ENCODE measurements at places on chromosomes 12 and 14.

DNA sequence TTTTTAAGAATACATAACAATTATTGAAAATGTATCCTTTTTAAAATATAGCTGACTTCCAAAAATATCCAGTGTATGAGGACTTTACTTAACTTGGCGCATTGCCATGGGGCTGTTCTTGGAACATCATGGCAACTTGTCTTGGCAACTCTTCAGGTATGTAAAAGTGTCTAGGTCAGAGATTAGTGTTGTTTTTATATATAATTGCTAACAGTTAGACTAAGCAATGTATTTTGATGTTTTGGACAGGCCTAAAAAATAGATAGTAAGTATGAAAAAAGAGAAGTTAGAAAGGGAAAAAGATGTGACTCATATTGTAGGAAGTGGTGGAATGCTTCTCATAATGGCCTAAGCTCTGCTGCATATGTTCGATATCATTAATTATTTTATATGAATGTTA lies 70.9 kb downstream of the MON2 start:
- DNase-seq = no peak

- DNase-seq = no peak
Measured at GRCh38 chr14:76298896-76299295, 77.0 kb upstream of the ESRRB start.

- no peak for DNase-seq
Measured at GRCh38 chr14:95811813-95812212, 64.8 kb upstream of the TUNAR start.

DNA sequence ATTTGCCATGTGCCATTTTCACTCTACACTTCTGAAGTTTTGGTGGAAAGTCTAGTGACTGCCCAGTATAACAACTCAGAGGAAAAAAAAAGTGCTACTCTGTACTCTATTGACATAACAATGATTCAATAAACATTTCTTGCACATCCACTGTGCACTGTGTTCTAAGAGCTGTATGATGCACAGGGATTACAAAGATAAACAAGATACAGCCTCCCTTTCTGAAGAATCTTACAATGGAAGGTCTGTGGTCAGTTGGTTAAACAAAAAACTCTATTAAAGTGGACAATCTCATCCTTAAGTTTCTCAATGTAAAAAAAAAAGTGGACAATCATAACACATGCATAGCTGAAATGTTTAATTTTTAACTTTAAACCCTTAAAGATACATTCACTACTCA lies 105.7 kb upstream of the RASSF8 start:
- no peak for DNase-seq

- no peak for DNase-seq
Measured at GRCh38 chr12:54650409-54650808, 2.2 kb upstream of the DCD start.

DNA sequence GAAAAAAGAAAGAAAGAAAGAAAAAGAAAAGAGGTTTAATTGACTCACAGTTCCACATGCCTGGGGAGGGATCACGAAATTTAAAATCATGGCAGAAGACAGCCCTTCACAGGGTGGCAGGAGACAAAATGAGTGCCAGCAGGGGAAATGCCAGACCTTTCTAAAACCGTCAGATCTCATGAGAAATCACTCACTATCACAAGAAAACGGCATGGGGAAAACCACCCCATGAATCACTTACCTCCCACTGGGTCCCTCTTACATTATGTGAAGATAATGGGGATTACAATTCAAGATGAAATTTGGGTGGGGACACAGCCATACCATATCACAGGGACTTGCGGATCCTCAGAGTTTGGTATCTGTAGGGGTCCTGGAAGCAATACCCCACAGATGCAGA lies 16.3 kb upstream of the EGLN3 start:
- DNase-seq = no peak

DNA sequence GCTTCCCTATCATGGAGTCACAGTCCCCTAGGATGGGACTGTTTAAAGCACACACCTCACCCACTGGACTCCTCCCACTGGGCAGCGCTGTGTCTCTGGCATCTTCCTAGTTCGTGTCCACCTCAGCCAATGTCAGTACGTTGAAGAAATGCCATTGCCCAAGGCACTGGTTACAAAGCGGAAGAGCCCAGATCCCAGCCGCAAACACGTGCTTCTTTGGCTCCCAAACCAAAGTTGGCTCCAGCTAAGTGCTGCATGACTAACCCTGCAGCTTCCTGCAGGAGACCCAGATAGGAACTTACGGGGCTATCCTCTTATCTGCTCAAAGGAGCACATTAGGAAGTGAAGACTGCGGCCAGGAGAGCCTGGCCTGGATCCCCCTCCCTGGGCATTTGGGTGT lies 9.3 kb downstream of the SYNE3 start:
- no peak for DNase-seq

- no peak for DNase-seq
Measured at GRCh38 chr12:46219877-46220655, 48.8 kb downstream of the SLC38A1 start.

- DNase-seq = no peak
Measured at GRCh38 chr12:101962486-101962885, 85.1 kb downstream of the DRAM1 start.

DNA sequence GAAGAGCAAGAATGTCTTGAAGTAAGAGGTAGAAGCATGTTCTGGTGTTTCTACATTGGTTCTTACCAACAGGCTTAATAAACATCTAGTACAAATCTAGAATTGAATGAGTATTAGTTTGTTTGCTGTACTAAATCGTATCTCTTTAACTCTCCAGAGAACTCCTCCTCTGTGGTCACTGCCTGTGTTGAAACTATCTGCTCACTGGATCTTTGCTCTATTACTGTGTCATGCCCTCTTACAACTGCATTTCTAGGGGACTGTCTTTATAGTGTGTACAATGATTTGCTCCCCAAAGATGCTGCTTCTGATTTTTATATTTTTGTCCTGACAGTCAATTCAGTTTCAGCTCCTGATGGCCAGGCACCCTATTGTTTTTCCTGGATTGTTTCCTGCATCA lies 50.1 kb upstream of the E2F7 start:
- no peak for DNase-seq

DNA sequence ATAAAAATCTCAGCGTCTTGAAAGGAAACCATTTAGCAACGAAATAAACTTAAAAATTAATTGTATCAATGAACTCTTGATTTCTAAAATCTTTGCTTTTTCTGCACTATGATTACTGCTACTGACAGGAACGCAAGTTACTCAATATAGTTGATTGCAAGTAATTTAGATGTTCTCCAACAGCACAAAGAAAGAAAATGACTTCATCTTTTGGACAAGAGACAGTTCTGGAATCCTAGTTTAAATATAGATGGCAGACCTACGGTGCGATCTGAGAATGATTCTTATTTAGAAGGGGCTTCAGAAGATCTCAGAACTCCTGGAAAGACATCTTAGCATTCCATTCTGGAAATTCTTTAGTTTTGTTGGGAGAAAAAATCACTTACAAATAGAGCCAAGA lies 1.4 kb upstream of the SUDS3 start:
- no peak for DNase-seq

GRCh38 chr12:66120477-66120876 lies 10.1 kb downstream of the LLPH start:
- DNase-seq = no peak

DNA sequence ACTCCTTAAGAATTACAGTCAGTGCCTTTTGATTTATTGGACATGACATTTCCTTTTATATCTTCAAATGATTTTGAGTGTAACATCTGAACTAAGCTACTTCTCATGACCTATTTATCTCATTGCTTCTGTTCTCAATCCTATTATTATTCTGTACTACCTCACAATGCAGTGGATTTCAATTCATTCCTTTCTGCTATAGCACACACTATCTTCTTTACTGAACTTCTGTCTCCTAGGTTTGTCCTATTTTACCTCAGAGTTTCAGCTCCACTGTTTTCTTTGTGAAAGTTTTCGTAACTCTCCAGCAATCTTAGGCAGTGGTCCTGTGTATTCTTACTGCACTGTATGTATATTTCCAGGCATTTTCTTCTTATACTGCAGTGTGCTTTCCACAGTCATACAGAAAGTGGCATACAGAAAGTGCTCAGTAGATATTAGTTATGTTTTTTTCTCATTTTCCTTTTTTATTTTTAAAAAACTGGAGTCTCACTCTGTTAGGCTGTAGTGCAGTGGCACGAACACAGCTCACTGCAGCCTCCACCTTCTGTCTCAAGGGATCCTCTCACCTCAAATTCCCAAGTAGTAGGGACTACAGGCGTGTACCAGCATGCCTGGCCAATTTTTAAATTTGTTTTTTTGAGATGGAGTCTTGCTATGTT lies 368.6 kb upstream of the RGS6 start:
- DNase-seq = no peak

GRCh38 chr12:51914034-51914923 lies 7.0 kb downstream of the ACVRL1 start:
- DNase-seq = no peak

- DNase-seq = no peak
Measured at GRCh38 chr14:21874946-21875345, 201.3 kb upstream of the OR4E1 start.

- no peak for DNase-seq
Measured at GRCh38 chr12:75690296-75690955, 179.0 kb upstream of the KRR1 start.

- DNase-seq = no peak
Measured at GRCh38 chr14:83974647-83975163, 1555.2 kb upstream of the FLRT2 start.

DNA sequence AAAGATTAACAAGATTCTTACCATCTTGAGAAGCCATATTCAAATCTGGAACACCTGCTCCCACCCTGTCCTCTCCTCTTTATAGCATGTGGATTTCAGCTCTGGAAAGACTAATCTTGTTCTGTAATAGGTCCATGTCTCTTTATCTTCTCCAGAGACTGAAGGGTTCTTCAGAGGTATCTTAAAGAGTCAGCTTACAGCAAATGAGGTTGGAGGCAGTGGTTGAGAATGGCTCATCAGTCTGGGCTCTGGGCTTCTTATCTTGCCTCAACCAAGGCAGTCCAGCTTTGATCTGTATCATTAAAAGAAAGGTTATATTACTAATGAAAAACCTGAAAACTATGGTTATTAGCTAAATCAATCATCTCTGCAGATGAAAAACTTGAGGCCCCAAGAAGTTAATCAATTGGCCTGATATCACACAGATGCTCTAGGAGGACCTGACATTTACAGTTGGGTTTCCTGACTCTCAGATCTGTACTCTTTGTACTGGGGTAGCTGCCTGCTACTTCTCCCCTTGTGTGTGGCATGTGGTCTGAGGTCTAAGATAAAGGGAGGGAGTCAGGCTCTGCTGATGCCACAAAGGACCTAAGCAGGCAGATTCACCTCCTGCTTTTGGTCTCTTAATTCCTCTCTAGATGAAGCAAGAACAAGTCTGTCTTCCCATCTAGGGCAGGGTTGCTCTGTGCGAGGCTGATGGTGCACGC lies 1.7 kb upstream of the AKAP6 start:
- DNase-seq = no peak

DNA sequence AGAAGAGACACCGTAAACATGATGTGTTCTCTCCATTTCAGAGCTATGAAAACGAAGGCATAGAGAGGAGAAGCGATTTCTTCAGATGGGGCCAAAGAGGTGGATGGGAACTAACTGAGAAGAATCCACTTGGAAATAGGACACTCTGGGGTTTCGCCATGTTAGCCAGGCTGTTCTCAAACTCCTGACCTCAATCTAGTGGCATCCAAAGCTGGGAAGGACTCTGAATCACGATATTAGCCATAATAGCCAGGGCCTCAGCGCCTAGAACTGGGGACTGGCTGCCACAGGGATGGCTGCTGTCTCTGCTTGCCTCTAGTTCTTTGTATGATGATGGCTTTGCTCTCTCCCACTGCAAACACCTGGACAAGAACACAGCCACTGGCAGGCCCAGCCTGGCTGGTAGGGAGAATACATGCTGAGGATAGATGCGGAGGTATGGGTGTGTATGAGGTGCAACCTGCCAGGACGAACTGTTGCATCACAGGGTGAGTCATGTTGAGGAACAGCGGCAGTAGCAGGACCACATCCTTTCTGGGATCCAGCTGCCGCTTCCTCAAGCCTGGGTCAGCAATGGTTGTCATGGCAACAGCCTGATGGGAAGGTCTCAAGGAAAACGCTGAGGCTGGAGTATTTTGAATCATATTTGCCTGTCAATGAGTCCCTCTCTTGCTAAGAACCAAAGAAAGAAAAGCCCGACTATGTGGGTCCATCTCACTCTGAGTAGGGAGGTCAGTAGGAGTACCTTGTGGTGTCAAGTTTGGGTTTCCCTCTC lies 31.1 kb downstream of the CCDC177 start:
- peak; percentile 93 for DNase-seq

- DNase-seq = no peak
Measured at GRCh38 chr12:93247313-93247991, 130.3 kb upstream of the NUDT4 start.

DNA sequence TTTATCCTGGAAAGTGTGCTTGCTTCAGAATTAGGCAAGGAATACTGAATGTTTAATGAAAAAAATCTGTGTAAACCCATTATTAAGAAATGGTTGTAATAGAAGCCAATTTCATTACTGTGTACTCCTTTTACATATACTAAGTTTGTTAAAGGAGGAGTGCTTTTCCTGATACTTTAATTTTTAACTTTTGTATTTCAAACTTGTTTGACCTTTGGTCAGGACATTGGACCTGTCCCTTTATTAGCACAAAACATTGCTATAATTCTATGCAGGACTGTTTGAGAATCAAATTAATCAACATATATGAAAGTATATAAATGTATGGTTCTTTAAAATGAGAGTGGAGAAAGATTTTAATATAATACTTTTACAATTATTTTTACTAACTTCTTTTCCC lies 659.6 kb downstream of the TMTC2 start:
- no peak for DNase-seq

GRCh38 chr14:75711796-75712211 lies 50.8 kb downstream of the TTLL5 start:
- peak; percentile 78 for DNase-seq

DNA sequence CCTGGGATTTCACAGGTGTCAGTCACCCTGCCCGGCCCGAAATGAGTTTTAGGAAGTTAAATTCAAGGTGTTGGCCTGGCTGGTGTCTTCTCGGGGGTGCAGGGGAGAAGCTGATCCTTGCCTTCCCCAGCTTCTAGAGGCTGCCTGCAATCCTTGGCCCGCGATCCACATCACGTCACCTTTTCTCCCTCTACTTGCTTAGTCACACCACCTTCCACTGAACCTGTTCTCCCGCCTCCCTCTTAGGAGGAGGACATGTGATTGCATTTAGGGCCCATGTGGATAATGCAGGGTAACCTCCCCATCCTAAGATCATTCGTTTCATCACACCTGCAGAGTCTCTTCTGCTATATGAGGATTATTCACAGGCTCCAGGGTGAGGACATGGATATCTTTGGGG lies 25.4 kb upstream of the ATXN2 start:
- DNase-seq = no peak

Data from DMS79 treated with DMSO at 0.1 percent for 48 hours (cell line).